ENCODE measurements at places on chromosomes 7 and 10.
A peak's percentile ranks its signal among the peaks of the same experiment; 100 is the strongest.

GRCh38 chr10:19640566-19641263, 175.5 kb upstream of the PLXDC2 start:
- DNase-seq, result no peak

- no peak for DNase-seq
Observed at GRCh38 chr10:72639441-72639873, 13.6 kb upstream of the MICU1 start.

DNA sequence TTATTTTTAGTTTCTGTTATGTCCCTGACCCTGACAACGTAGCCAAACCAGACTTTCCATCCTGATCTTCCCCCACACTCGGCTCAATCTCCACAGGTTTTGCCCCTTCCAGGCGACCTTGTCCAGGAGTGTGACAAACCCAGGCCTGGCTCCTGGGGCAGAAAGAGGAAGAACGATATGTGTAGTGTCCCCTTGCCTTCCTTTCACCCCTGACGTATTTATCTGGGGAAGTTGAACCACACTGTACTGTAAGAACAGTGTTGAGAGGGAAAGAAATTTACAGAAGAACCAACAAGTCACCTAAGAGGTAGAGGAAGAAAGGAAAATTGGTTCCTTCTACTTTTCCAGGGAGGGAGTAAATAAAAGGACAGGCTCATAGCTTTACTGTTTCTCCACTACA, 158.0 kb downstream of the VTI1A start:
- DNase-seq, result no peak

DNA sequence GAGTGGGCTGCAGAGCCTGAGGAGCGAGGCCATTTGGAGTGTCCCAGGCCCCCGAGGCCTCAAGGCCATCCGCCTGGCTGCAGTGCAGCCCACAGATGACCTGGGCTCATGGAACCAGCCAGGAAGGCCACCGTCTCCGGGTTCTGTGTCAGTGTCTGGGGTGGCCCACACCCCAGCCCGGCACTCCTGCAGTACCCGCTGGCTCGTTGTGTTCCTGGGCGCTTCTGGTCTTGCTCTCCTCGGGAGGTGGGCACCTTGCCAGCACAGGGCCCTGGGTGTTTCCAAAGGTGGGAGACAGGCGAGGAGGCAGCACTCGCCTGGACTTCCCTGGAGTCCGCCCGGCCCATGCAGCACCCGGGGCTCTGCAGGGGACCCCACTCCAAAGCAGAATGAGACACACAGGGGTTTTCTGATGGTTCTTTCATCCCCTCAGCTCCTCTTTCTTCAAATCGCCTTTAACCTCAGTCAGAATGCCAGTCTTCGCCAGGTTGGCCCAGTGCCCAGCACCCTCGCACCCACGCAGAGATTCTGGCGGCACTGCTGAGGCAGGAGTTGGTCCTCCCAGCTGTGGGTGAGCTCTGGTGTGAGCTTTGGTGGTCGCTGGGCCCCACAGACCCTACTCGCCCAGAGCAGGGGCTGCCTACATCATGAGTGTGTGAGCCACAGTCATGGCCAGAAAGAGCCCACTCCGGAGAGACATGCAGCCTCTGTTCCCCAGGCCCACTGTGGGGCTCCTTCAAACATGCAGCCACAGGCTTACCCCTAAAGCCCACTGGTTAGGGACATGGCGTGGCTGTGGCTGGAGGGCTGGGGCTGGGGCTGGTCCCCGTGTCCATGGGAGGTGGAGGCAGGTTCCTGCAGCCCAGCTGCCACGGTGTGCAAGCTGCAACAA, 155.7 kb downstream of the EBF3 start:
- no peak for DNase-seq

GRCh38 chr7:120521761-120522737, 249.1 kb downstream of the KCND2 start:
- no peak for DNase-seq

GRCh38 chr10:74153123-74153522, 2.1 kb downstream of the ADK start:
- DNase-seq, result no peak

GRCh38 chr7:13327669-13328068, 640.2 kb downstream of the ARL4A start:
- no peak for DNase-seq

DNA sequence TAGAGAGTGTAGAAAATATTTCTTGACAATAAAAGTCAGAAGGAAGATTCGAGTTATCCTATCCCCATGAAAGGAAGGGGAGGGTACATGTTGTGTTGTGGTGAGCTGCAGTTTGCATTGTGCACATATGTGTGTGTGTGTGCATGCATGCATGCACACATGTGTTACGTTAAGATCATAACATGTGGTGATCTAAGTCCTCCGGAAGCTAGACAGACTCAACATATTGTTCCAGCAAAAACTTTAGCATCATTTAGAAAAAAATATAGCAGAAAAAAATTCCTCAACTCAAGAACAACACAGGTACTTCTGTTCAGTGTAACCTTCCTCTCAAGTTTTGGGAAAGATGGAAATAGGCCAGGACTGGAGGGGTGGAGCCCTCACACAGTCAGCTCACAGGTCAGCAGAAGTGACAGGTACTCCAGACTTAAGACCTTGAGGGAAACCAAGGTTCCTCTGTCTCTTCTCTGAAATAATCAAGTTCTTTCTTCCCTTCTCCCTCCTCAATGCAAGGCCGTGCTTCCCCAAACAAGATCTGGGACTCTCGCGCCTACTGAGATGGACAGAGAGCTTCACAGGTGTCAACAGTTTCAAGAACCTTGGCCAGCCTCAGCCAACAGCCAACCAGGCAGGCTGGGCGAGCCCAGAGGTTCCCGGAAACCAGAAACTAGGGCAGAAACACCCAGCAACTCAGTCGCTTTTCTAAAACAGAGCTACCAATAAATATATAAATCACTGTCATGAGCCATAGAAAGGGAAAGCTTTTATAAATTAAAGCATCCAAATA, 205.2 kb downstream of the FAM107B start:
- no peak for DNase-seq

DNA sequence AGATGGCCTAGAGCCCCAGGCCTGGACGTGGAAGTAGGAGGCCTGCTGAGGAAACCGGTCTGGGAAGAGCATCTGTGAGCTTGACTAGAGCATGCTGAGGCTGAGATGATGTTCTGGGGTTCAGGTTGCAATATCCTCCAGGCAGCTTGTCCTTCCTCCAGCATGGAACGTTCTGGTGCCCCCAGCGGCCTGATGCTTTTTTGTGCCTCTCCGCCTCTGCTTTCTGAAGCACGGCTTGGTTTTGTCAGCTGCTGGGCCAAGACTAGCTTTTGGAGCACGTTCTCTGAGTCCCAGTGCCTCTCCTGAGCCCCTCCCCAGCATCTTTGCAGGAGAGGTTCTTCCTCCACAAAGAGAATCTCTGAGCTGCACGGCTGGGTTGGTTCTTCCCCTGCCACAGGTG, 682.0 kb upstream of the FOXK1 start:
- no peak for DNase-seq

DNA sequence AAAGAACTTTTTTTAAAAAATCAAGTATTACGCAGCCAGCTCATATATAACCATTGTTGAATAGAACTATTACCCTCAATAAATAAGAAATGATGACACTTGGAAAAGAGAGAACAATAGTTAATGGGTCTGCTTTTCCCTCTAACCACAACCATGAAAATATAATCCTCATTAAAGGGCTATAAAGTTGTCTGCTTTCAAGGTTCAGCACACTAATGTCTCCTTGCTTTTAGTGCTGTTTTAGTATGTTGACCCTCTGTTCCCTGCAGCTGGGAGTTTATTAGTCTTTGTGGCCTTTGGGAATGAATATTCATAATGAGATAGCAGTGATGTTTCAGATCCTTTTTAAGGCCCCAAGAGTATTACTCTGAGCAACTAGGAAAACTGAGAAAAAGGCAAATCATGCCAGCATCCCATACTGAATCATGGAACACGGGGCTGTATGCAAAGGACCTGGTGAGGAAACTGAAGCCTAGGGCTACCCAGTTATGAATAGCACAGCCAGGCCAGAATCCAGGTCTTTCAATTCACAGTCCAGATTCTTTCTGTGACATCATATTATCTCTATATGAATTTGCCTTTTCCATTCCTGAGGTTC, 332.0 kb upstream of the LRGUK start:
- DNase-seq, result no peak

DNA sequence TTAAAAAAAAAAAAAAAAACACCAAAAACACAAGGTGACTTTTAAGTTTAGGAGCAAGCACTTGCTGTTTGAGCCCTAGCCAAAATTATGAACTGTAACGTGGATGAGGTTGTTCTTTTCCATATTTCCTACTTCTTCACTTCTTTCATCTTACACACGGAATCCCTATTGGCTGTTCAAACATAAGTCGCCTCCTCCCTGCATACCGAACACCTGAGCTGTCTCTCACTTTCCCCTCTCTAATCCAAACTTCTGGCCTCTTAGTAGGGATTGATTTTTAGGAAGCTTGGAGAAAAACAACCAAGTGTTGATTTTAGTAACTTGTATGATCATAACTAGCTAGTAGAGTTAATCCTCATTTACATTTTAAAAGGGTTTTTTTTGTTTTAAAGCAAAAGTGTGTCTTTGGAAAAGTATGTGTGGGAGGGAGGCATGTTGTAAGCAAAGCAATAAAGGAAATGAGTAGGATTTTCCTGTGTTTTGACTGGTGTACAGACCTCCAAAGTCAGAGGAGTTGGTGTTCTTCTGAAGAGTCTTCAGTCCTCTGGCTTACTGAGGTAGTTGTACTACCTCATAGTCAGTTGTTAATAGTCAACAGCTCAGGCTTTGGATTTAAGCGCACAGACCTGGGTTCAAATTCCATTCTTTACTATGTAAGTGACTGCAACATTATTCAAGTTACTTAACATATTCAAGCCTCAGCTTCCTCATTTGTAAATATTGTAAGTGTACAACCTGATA, 39.3 kb downstream of the RABGEF1 start:
- no peak for DNase-seq

DNA sequence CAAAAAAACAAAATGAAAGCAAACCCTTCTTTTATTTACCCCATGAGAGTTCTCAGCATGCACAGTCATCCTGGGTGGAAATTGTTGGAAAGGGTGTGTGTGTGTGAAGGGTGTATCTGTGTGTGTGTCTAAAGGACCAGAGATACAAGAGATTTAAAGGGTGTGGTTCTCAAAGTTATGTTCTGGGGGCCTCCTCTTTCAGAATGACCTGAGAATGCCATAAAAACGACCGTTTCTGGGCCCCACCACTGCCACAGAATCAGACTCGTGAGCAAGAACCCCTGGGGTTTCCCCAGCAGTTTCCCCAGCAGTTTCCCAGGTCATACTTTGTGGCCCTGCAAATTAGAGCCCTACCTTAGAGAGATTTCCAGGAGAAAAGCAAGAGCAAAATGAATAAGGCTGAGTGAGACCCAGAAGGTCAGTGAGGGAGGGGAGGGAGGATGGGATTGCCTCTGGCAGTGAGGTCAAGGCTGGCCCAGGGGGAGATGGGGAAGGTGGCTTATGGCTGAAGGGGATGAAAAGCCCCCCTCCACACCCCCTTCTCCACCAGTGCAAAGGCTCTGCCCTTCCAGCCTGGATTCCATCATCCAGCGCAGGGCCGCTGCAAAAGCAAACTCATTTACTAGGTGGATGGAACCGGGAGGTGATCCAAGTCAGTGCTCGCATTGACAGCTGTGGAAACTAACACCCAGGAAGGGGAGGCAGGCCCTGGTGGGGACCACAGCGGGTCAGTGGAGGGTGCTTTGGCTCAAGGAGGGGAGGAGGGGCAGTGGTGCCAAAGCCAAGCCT, 10.2 kb downstream of the PYROXD2 start:
- peak; percentile 44 for DNase-seq

GRCh38 chr10:77226452-77226851, 411.2 kb downstream of the KCNMA1 start:
- DNase-seq, result no peak

DNA sequence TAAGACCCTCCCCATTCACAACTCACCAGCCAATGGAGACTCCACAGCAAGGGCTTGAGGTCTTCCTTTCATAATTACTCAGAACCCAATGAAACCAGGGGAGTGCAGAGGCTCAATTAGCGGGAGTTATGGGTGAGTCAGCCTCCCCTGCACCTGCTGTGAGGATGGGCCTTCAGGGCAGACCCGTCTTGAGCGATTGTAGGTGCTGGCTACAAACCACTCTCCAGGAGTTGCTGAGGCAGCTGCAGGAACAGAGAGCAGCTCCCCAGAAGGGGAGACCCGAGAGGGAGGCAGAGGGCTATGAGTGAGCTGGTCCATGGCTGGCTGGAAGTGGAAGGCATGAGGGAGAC, 58.5 kb upstream of the SORCS3 start:
- no peak for DNase-seq

DNA sequence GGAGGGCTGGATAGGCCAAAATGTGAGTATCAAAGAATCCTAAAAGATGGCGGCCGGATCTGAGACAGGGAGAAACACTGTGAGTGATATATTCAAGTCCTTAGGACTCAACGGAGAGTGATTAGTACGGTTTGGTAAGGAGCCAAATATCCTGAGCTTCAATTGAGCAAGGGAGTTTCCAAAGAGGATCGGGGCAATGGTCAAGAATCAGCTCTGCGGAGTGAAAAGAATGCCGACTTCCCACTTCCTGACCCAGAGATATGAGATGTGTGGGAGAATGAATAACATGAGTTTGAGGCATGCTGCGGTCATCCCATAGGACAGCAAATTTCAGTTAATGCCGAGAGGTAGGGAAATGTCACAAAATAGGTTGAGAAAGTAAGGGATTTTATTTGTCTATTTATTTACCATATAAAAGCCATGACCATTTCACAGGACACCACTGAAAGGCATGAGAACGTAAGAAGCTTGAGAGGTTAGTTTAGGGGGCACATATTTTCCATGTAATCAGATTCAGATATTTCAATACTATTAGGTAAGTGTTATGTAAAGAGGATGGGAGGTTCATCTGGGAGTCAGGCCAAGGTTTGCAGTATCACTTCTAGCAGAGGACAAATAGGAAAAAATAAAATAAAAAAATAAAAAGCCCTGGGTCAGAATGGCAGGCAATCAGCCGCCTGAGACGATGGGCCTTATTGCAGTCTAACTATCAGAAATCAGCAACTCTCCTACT, 165.6 kb downstream of the HGF start:
- DNase-seq, result no peak

DNA sequence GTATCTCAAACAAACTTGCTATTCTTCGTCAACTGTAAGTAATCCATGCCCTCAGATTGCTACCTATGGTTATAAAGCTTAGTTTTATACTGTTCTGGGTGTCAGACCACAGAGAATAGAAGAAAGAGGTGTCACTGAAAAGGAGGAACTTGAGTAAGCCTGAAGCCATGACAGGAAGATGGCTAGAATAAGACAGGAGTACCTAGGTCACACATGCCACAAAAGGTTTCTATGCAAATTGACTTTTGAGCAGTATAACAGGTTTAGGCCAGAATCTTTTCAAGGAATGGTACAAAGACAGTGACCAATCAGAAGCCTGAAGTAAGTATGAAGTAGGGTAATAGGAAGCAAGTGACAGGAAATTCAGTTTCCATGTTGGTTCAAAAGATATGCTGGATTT, 23.5 kb downstream of the FBXW4 start:
- DNase-seq, result no peak

- no peak for DNase-seq
Observed at GRCh38 chr10:123999956-124000615, 93.3 kb downstream of the CHST15 start.

- DNase-seq, result no peak
Observed at GRCh38 chr7:74572301-74572979, 85.1 kb upstream of the GTF2I start.

- no peak for DNase-seq
Observed at GRCh38 chr10:43998021-43998809, 349.5 kb upstream of the ZNF32 start.

All from epithelial cell of prostate (primary cell).